Skin of body (tissue), 3 donors: ENCODE measurements at places on chromosomes 5 and 9.
A peak's percentile ranks its signal among the peaks of the same experiment; 100 is the strongest.

DNA sequence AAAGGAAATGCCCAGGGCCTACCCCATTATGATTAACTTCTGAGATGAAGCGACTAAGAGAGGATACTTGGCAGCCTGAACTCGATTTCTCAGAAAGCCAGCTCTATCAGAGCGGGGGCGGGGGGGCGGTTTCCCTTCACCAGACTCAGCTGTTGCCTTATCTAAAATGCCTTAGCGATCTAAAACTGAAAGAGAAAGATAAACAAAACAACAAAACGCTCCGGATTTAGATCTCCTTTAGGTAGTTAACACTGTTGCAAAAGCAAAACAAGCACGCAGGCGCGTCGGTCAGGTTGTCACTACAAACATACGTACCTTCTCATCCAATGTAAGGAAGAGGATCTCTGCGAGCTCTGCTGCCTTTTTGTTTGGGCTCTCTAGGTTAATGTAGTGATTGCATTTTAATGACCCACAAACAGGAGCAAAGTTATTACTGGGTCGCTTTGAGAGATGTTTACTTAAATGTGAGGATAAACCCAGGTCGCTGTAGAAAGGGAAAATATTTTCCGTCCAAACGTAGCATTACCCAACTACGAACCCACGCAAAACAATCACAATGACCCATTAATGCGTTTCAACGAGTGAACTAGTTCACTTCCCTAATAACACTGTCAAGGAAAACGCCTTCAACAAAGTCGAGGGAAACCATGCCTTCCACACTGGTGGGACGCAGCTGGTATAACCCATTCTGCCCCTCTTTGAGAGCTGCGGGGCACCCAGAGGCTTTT, 982 bp downstream of the EPB41L4A start:
- DNase-seq: peak; percentile 17

GRCh38 chr9:121550569-121551512, 51.2 kb upstream of the GGTA1 start:
- DNase-seq: peak; percentile 59

DNA sequence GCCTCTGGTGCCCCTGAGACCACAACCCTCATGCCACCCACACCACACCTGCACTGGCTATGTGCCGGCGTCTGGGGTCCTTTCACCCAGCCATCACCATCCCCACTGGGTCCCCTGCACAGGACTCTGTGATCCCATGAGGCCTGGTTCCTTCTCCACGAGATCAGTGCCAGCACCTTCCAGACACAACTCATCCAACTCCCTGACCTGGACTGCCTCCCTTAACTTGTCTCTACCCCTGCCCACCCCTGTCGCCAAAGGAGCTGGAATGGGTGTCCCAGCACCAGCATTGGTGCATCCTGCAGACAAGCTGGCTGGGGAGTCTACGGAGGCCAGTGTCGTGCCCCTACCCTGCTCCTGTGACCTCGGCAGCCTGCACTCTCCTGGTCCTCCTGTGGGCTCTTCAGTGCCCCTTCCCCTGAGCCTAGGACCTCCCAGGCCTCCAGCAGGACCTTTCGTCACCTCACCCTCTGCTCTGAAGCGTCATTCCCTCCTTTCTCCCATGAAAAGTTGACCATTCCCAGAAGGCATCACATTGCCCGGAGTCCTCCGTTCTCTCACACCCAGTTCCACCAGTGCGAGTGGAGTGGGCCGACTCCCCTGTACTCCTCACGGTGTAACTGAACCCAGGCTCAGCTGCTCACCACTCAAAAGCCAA, 87.7 kb downstream of the NSUN2 start:
- DNase-seq: no peak

- DNase-seq: peak; percentile 53
Measured at GRCh38 chr9:18297056-18297841, 176.7 kb upstream of the ADAMTSL1 start.

DNA sequence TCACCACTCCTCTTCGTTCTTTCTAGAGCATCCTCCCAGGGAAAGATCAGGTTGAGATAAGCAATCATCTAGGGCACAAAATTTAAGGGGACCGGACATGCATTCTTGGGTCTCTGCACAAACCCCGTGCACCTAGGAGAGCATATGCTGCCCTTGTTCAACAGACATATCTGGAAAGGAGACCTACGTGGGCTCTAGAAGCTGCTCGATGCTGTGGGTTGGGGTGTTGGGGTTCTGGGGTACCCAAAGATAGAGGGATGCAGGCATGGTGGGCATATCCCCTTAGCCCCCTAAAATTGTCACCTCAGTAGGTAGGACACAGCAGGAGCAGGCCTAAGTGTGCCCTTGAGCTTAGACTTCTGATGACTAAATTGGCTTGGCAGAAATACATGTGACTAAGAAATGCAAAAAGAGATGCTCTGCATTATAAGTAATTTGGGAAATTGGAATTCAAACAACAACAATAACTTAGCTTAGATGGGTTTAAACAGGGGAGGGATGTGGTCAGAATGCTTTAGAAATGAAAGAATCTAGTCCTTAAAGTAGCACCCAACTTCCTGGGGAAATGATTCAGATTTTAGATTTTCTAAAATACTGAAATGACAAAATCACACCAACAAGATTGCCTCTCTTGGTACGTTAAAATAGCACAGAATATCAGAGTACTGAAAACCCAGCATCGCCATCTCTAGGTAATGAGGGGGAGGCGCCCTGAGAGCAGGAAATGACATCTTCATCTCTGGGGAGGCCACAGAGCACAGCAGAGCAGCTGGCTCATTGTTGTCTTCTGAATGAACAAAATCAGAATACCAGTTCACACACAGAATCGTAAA, 172.3 kb downstream of the GNA14 start:
- DNase-seq: no peak

DNA sequence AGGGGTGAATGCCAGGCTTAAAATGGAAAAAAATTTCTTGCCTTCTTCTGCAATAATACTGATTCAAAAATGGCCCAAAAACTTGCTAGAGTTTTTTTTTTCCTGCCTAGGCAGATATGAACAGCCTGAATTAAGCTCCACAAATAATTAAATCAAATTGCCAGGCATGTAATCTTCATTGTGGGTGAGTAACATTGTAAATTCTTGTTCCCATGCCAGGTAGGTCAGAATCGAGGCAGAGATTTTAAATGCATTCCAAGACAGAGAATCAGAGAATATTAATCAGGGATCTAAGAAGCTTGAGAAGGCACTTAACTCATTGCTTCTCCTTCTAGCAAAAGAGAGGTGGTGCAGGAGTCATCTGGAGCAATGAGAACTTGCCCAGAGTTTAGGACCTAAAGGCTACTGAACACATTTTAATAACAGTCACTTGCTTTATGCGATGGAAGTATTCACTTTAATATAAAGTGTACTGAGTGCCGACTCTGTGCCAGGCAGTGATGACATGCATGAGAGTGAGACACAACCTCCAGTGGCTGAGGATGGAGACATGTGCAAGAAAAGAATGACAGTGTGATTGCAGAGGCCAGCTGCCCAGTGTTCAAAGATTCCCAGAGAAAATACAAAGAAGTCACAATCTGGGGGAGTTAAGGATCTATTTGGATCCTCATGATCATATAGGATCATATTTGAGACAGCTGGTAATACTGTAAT, 102.3 kb downstream of the APBA1 start:
- no peak for DNase-seq

GRCh38 chr5:31825518-31826068, 186.7 kb downstream of the PDZD2 start:
- peak; percentile 61 for DNase-seq

DNA sequence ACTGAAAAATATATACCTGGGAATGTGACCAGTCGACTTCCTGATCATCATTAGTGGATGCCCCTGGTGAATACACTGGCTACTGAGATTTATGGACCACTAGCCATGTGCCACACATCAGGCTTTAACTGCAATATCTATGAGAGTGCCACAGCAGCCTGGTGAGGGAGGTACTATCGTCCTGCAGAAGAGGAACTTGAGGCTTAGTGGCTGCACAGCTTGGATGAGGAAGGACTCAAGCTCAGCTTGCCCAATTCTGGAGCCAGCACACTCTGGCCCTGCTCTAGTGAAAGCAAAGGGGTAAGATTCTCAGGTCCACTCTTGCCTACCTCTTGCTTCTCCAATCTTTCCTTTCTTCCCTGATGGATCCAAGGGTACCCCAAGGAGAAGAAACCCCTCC, 129.3 kb downstream of the ENTREP1 start:
- DNase-seq: no peak

DNA sequence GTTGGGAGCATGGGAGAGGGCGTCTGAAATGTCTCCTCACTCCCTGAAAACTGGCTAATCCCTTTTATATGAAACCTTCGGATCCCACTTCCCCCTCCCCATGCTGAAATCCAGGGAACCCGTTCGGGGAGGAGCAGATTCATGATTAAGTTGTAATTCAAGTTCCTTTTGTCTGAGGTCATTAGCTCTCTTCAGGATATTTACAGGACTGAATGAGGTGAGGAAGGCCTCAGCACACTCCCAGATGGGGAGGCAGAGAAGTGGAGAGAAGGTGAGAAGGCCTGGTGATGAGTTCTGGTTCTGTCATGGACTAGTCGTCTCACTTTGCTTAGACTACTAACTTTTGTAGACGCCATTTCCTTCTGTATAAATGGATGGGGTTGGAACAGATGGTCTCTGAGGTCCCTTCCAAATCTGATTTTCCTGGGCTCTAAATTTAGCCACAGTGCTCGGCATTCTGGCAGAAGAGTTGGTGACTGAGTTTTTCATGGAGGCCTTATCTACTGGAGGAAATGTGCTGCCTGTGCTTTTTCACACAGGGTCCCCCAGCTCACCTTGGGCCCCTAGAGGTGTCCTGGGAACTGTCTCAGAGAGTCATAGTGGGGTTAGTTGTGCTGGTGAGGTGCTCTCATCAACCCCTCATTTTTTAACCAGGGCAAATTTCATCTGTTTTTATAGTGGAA, 62.3 kb downstream of the PRDM6 start:
- DNase-seq: no peak

DNA sequence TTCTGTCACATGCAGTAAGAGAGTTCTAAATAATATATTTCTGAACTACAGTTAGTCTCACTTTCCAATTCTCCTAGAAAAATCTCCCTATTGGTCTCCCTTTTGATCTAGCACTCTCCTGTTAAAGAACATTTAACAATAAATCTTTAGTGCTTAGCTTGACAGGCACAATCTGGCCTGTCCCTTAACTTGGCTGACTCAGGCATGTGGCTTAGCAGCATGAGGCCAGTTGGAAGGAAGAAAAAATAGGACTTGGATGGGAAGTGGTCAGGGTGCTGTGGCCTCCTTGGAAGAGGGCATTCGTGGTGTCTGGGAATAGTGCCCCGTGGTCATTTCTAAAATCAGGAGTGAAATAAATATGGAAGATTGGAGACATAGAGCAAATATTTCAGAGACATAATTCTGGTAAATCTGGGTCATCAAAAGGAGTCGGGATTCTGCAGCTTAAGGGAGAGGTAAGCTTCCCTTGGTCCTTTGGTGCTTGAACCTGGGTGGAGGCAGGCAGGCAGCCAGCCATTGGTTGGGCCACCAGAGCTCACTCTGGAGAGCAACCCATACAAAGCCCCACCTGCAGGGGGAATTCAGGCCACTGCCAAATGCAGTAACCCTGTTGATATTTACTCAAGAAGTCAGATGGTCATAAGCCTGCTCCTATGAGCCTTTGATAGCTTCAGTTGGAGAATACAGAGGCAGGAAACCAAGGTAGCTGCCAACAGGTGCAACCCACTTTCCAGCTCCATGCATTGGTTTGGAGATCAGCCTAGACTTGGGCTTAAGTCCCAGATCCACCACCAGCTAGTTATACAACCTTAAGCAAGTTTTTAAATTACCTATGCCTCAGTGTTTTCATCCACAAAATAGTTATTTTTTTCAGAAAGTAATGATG, 28.8 kb upstream of the TLE4 start:
- no peak for DNase-seq

DNA sequence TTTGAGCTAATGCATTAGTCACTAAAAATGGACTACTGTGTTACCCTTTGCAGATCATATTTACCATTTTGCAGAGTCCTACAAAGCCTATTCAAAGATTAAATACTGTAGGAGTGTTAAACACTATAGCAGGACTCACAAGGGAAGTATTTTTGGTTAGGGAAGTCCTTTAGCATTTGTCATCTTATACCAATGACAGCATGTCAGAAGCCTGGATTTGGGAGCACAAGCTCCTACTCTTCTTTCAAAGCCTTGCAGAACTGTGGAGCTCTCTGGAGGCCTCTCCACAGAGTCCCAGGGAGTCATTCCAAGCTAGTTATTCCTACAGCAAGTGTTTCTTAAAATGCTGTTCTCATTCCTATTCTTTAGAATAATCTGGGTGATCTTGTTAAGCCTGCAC, 288.8 kb downstream of the PIK3R1 start:
- no peak for DNase-seq

- DNase-seq: no peak
Measured at GRCh38 chr9:114397219-114397847, 9.6 kb upstream of the AKNA start.

DNA sequence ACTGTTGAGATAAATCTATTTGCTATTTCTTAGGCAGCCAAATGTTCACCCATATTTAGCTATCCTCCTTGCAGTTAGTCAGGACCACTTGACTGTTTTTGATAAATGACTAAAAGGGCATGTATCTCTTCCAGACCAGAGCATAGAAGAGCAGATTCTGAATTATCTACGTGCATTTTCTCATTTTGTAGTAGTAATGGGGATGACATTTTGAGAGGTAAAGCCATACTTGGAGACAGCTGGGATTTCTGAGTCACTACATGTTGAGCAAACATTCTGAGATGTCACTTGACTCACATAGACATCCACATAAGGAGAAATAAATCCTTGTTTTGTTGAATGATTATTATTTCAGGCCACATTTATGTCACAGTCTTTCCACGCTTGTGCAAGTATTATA, 297.6 kb downstream of the CDH10 start:
- DNase-seq: no peak

- DNase-seq: no peak
Measured at GRCh38 chr9:73200694-73201452, 49.2 kb downstream of the ANXA1 start.

GRCh38 chr9:124347968-124348358, 67.3 kb downstream of the PSMB7 start:
- DNase-seq: no peak

GRCh38 chr5:16897284-16897704, 38.8 kb downstream of the MYO10 start:
- DNase-seq: no peak

- DNase-seq: no peak
Measured at GRCh38 chr9:109022873-109023272, 9.6 kb upstream of the CTNNAL1 start.

DNA sequence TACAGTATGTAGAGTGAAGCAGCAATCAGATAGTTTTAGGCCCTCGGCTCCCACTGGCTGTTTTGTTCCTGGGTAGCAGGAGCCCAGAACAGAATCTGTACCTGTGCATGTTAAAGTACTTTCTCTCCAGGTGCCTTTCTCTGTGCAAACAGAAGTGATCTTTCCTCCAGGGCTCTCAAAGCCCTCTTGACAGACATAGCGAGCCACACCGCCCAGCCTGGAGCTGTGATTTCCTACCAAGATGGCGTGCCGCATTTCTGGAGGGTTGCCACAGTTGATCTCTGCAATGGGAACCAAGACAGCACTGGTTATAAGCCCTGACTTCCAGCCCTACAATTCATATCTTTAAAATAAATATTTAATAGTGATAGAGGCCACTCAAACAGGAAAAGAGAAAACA, 50.9 kb downstream of the SUSD1 start:
- DNase-seq: no peak
